CD4-positive, alpha-beta T cell (primary cell): ENCODE measurements at places on chromosomes 11 and 22. TPM values are rescaled to one million over a fixed set of nuclear protein-coding genes. Genes with fewer than 3 reads are reported as not detected.

DNA sequence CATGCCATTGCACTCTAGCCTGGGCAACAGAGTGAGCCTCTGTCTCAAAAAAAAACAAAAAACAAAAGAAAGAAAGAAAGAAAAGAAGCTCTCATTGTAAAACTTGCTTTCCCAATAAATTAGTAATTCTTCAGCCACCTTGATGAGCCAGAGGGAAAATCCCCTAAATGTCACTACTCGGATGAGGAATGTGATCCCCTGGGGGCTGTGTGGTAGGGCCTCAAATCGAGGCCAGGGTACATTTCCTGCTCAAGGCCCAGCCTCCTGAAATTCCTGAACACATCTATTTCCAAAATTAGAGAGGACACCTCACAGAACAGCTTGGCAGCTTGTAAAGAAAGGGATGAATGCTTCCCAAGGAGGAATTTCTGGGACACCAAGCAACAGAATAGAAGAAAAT lies 147.1 kb upstream of the SESN3 start:
- no peak for DNase-seq

GRCh38 chr22:32854351-32854804 lies 52.9 kb downstream of the TIMP3 start:
- no peak for DNase-seq

GRCh38 chr22:48494968-48495750 lies 1332.5 kb downstream of the BRD1 start:
- no peak for DNase-seq

DNA sequence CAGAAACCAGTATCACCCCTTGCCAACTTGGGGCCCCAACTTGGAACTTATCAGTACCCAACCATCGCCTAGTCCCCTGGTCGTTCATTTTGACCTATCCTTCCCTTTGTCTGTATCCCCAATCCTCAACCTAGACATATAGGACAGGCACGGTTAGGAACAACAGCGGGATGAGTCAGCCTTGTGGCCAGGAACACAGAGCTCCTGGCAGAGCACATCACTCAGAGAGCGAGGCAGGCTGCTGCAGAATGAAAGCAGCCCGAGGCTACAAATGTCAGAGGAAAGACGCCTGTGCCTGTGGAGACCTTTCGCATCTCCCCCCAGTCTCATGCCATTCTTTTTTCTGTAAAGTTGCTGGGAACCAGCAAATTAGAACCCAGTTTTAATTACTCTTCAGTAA lies 14.6 kb downstream of the DKK3 start:
- DNase-seq: no peak

DNA sequence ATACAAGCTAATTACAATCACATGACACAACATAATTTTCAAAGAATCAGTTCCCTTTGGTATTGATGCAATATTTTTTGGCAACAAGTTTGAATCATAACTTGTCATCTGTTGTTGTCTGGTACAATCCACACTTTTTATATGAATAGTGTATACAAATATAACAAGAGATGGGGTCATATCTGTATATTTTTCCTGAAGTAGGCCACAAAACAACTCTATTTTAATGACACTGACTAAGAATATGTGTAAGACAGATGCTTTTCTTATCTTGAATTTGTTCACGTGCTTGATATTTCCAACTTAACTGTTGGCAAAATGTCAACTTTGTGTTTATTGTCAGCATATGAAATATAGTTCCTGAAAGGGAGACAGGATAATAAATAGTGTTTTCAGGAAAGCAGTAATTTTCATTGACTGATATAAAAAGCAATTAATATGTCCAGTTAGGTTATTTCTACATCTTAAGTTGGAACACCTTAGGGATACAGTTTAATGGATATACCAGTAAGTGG lies 27.9 kb downstream of the NOX4 start:
- no peak for DNase-seq

DNA sequence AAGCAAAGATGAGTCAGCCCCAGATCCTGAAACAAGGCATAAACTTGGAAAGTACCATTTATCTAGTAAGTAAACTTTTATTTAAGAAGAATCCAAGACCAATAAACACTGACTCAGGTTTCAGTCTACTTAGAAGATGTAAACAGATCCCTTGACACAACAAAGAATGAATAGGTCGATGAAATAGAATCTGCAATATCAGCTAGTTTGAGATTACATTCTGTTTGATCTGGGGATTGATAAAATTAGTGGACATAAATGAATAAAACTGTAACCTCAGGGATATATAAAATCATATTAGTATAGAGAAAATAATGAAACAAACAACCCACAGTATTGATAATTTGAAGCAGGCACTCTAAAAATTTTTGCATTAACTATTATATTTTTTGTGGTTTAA lies 708.9 kb downstream of the FAM181B start:
- no peak for DNase-seq

DNA sequence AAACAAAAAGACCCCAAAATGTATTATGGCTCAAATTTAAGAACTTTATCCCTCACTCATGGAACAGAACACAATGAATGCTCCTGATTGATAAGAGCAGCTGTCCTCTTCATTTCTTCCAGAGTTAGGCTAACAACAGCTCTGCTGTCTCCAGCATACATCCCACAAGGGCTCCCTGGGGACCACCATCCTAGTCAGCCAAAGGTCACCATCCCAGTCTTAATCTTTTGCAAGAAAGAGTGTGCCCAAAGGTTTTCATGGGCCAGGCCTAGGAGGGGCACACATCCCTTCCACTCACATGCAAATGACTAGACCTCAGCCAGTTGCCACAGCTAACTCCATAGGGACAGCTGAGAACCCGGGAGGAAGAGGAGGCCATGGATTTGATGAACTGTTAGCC lies 555.3 kb downstream of the BUD13 start:
- no peak for DNase-seq

- no peak for DNase-seq
Measured at GRCh38 chr11:66842501-66842895, 743 bp upstream of the RCE1 start.

GRCh38 chr11:7637447-7638157 lies 35.7 kb downstream of the CYB5R2 start:
- no peak for DNase-seq

DNA sequence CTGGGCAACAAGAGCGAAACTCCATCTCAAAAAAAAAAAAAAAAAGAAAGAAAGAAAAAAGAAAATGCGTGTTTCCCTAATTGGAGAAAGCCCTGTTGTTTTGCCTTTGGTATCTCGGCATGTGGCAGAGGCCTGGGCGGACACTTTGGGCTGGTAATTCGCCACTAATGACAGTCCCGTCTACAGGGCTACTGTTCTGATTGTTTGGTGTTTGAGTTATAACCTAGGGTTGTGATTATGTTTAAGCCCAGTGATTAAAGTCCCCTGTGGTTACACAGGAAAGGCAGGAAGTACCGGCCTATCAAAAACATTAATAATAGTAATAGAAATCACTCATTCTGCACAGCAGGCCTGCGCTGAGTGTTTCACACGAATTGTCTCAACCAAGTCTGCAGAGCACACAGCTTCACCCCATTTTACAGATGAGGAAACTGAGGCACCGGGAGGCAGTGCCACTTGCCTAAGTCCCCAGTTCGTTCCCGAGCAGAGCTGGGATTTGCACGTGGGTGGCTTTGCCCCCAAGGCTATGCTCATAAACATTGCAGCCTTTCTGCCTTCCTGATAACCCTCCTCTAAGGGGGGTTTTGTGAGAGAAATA lies 39.1 kb upstream of the GRAMD4 start:
- DNase-seq: no peak

GRCh38 chr22:32752326-32752725 lies 49.2 kb upstream of the TIMP3 start:
- DNase-seq: no peak

DNA sequence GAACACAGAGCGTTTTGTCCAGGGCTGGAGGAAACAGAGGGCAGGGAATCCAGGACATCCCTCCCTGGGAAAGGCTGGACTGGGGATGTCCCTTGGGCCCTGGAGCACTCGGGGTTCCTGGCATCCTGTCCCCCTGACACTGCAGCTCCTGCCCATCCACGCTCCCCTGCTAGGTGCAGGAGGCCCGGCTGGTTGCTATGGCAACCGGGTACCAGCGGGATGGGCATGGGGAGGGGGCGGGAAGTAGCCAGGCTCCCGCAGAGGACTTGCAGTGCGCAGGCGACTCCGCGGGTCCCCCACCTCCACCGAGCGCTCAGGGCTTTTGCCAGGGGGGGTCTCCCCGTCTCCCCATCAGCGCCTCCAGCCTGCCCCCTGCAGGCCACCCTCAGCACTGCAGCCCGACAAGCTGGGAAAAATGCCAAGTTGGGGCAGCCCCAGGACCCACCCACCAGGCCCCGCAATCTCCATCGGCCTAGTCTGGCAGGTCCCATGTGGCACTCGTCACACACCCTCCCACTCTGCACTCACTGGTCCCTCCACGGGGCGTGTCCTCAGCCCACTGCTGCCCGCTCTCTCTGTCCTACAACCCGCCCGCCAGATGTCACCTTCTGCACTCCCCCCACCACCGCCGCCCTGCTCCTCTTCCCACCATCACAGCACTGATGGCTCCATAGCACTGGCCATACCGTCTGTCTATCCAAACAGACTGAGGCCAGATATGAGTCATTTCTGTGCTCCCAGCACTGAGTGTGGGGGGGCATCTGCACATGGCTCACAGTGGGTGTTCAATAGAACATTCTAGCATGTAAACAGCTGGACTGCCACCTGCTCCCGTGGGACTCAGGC lies 31.5 kb downstream of the KIAA0930 start:
- DNase-seq: peak; percentile 15

DNA sequence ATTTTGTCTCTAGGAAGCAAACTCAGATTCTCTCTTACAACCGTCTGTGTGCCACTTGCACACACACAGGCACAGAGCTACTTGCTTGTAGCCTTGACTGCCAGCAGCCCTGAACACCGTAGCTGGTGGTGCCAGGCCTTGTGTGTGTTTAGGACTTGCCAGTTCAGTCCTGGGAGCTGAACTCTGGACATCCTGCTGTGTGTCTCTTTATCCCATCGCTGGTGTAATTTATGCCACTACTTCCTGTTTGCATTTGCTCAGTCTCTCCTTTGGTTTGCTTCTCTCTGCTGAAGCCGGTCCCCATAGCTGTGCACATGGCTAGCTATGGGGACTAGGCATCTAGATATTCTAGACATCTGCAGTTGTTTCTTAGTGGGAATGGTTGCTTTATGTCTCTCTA lies 24.0 kb downstream of the MARK2 start:
- no peak for DNase-seq

DNA sequence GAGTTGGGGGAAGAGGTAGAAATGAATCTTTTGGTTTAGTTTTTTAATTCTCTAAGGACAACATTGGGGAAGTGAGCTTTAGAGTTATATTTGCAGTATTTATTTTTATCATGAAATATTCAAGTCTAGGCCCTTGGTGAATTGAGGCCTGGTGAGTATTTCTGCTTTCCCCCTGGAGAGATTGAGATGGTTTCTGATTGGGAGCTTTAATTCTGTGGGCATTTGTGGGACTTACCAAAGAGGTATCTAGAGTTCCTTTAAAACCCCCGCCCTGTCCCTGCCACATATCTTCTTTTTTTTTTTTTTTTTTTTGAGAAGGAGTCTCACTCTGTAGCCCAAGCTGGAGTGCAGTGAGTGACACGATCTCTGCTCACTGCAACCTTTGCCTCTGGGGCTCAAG lies 9.6 kb downstream of the ACO2 start:
- DNase-seq: no peak

GRCh38 chr11:47235163-47235562 lies 13.5 kb downstream of the ACP2 start:
- no peak for DNase-seq

DNA sequence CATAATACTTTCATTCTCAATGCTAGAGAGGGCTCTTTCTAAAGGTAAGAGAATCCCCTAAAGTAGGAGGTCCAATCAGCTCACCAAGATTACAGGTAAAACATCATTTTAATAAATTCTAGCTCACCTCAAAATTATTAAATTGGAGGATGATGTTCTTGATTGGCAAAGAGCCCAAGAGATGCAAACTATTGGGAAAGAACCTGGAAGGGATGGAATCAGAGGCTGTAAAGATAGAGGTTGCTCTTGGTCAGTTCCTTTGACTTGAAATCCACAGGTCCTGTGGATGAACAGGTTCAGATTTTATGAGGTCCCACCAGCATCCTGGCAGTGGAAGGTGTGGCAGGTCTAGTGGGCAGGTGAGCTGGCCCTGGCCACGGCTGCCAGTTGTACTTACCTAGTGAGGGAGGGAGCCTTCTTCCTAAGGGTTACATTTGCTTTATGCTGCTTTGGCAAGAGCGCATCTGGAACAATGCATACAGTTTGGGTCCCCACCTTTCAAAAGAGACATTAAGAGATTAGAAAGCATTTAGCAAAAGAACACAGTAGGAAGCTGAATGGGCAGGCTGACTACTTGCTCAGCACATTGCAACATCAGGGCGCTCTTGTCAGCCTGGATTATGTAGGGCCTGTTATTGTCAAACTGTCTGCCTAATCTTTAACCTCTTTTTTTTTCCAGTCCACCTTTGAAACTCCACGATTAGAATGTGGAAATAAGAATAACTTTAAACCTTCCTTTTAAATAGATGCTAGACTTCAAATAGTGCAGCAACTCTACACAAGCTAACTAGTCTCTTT lies 97.0 kb downstream of the RDX start:
- DNase-seq: no peak

GRCh38 chr11:120001178-120002090 lies 136.5 kb downstream of the TRIM29 start:
- no peak for DNase-seq

- DNase-seq: no peak
Measured at GRCh38 chr11:131582021-131582525, 211.7 kb downstream of the NTM start.

DNA sequence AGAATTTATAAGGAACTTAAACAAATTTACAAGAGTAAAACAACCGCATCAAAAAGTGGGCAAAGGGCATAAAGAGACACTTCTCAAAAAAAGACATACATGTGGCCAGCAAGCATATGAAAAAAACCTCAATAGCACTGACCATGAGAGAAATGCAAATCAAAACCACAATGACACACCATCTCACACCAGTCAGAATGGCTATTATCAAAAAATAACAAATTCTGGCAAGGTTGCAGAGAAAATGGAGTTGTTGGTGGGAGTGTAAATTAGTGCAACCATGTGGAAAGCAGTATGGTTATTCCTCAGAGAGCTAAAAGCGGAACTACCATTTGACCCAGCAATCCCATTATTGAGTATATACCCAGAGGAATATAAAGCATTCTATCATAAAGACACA lies 866.8 kb upstream of the TENM4 start:
- no peak for DNase-seq

- no peak for DNase-seq
Measured at GRCh38 chr11:12086271-12087074, 23.9 kb upstream of the MICAL2 start.

DNA sequence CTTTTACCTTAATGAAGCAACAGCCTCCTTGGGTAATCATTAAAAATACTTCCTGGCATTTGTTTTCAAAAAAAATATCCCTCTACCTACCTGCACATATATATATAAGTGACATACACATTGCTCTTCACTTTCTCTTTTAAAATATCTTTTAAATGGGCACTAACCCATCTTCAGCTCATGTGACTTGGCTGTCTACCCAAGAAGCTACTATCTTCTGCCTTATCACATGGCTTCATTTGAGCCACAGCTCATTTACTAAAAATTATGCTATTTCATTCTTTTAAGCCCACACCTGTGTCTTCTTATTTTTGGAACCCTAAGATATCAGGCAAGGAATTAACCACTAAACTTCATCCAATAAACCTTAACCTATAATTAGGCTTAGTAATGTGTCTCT lies 37.0 kb upstream of the SOX6 start:
- DNase-seq: no peak

APLNR gene
- total RNA-seq: not detected

CCDC73 gene
- not detected for total RNA-seq

SYT12 gene
- not detected for total RNA-seq

C22orf42 gene
- not detected for total RNA-seq

MPPED2 gene
- 1.7 TPM for total RNA-seq

KAT5 gene
- total RNA-seq: 90.9 TPM

TTC28 gene
- 4.6 TPM for total RNA-seq

ANO1 gene
- total RNA-seq: not detected
